ENCODE measurements at places on chromosomes 4 and X.

GRCh38 chr4:88939697-88940096, 117.3 kb downstream of the FAM13A start:
- DNase-seq = no peak

DNA sequence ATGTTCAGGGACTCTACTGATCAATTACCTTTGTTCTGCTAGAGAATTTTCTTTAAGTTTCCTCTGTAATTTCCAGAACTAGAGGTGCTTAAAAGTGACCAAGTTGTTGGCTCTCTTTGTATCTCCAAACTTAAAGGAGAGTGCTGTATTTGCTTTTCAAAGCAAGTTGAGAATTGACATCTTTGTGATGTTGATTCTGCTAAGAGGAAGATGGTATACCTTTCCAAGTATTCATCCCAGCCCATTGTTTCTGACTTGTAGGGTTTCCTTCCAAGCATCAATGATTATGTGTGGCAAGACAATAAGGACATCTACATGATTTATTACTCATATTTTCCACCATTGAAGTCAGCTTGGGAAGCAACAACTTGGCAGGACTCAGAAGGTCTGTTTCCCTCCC, 190.6 kb downstream of the GC start:
- no peak for DNase-seq

GRCh38 chr4:11565899-11566298, 137.2 kb upstream of the HS3ST1 start:
- no peak for DNase-seq

- no peak for DNase-seq
These were observed 27.0 kb upstream of the GUCY2F start for GRCh38 chrX:109508915-109509314.

GRCh38 chrX:103806862-103807474, 25.1 kb downstream of the RAB9B start:
- DNase-seq = no peak

GRCh38 chr4:108053251-108053711, 63.6 kb downstream of the HADH start:
- DNase-seq = no peak

- DNase-seq = no peak
These were observed 1475.5 kb upstream of the AGA start for GRCh38 chr4:178917756-178918155.

DNA sequence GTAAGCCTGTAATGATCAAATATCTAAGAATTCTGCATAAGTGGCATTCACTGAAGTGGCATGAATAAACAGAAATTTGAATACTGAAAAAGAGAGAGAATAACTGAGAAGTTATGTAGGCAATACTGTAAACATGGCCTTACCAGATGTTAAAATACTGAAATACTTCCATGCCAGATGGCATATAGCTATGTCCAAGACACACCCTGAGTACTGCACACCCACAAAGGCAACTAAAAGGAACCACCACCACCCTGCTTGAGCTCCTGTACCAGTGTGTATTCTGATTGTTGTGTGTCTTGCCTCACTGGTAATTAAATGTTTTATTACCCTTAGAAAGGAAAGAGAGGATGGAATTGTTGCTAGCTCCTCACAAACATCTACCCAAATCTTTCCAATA, 192.1 kb downstream of the ADAMTS3 start:
- DNase-seq = no peak

DNA sequence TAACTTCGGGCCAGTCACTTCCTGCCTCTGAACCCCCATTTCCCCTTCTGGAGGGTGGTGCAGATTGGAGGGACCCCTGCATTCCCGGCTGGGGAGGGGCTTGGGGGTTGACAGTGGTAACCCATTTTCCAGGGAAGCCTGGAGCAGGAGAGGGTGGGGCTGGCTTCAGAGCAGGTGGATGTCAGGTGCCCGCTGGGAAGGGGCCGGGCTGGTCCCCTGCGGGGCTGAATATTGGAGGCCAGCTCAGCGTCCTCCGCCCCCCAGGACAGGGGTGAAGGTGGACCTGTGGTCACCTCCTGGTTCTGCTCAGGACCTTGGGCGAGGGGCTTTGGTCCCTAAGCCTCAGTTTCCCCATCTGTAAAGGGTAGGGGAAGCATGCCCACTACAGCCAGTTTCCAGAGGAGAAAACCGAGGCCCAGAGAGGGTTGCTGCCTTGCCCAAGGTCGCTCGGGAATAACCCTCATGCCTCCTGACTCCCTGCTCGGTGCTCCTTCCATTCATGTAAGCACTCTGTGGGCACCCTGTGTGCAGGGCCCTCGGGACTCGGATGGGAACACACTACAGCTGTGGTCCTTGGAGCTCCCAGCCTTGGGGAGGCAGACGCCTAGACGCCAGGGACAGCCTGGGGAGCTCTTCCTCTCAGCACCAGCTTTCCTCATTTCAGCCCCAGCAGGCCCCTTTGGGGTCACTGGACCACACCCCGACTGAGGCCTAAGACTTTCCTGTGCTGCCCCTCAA, 683 bp downstream of the MAN2B2 start:
- no peak for DNase-seq

DNA sequence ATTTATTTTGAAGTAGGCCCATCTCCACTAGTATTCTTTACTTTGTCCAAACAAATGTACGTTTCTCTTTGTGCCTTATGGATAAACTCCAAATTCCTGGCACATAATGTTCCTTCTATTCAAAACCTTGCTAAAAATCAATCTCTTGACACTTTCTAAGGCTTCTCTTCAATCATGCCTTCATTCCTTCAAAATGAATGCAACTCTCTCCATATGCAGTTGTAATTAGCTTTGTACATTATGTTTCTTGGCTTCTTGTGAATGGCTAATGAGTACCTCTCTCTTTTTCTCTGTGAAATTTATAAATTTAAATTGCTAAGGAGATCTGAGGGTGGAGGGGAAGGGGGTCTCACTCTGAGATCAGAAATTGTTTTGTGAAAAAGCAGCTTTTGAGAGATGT, 24.0 kb upstream of the ANK2 start:
- DNase-seq = no peak

DNA sequence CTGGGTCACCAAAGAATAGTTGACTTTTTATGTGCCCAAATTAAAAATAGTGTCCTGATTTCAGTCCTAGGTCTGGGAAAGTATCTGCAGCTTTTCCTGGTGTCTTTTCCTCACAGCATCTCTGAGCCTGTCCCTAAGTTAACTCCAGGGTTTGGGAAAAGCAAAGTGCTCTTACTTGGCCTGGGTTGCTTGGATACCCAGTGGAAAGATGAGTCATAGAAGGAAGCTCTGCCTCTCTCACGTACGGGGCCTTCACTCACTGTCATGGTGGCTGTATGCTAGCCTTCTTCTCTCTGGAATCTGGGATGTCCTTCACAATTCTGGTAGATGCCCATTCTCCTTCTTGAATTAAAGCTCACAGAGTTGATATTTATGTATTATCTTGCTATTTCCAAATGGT, 607.3 kb downstream of the ANKRD50 start:
- DNase-seq = no peak

Measured in stimulated activated CD4-positive, alpha-beta T cell treated with anti-CD3 and anti-CD28 coated beads, Interleukin-1b, Interleukin-23, amount 100 ng/mL, for 1 hour (primary cell).